ENCODE measurements at places on chromosomes 11 and 22.

DNA sequence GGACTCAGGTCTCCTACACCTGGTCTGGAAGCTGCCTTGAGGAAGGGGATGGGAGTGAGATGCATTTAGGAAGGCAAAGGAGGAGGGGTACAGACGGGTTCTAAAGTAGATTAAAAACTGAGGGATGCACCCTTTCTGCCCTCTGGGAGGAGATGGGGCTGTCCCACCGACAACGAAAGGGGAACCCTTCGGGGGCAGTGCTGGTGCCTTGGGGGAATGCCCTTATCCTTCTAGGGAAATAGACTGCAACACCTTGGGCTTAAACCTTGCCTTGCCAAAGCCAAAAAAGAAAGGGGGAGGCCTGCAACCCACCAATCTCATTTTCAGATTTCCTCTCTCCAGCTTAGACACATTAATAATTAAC lies 89.8 kb downstream of the PLEKHA7 start:
- no peak for DNase-seq

GRCh38 chr11:43819926-43820325 lies 60.7 kb upstream of the ALKBH3 start:
- no peak for DNase-seq

- DNase-seq = no peak
Observed at GRCh38 chr11:122764371-122765090, 73.8 kb upstream of the CRTAM start.

- DNase-seq = no peak
Observed at GRCh38 chr22:22993184-22993583, 77.1 kb upstream of the GNAZ start.

GRCh38 chr11:69587454-69588090 lies 53.4 kb upstream of the CCND1 start:
- DNase-seq = no peak
